Central memory CD4-positive, alpha-beta T cell (primary cell): ENCODE measurements at places on chromosomes 6 and 20.

- no peak for DNase-seq
These were observed 140.5 kb upstream of the OPRM1 start for GRCh38 chr6:153898360-153899059.

DNA sequence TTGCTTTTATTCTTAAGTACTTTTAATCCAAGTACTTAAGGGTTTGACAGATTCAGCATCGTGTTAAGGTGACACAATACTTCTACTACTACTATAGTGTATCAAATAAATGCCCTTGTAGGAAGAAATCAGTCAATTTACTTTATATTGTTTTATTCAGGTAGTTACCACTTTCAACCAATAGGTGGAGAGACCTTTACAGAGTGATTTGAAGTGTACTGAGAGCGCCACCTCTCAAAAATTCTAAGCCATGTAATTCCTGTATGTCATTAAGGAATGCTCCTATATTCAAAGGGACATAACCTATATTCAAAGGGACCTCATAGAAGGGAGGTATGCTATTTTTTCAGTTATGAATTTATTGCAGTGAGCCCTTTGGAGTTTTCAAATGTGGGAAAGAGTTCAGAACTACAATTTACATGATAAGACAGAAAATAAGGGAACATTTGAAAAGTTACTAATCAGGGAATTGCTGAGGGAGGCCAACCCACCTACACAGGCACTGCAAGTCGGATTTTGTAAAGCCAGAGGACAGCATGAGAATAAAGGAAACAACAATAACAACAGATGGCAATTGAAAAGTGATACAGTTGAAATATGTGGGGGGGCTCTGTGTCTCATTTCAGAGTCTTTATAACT is 955.6 kb downstream of the TBC1D32 start:
- no peak for DNase-seq

GRCh38 chr6:166565084-166565967 is 21.2 kb downstream of the RAMACL start:
- DNase-seq = no peak

- no peak for DNase-seq
These were observed 49.6 kb downstream of the SULF2 start for GRCh38 chr20:47735412-47736400.

- no peak for DNase-seq
These were observed 75.7 kb upstream of the UST start for GRCh38 chr6:148671085-148671484.

- DNase-seq = no peak
These were observed 262.4 kb upstream of the SUPT3H start for GRCh38 chr6:45640081-45640491.

- DNase-seq = no peak
These were observed 152.0 kb upstream of the SGK1 start for GRCh38 chr6:134469702-134470456.

- peak; percentile 32 for DNase-seq
These were observed 2.1 kb downstream of the UBE2J1 start for GRCh38 chr6:89350281-89350966.

DNA sequence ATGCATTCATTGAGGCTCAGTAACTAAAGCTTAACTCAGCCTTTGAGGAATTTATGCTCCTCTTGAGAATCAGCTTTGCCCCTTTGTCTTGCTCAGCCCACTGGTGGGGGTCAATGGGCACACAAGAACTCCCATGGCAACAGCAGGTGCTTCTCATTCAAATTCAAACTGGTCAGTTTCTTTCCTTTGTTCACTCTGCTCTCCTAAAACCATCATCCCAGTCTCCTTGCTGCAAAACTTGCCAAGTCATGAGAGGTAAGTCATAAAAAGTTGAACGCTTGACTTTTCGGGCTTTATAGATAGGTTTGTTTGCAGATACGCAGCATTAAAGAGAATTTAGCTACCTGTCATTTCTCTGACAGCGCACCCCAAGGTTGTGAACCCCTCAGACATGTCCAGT is 146.8 kb downstream of the TFAP2A start:
- DNase-seq = no peak

GRCh38 chr6:35596448-35597442 is 84.0 kb upstream of the TULP1 start:
- no peak for DNase-seq

DNA sequence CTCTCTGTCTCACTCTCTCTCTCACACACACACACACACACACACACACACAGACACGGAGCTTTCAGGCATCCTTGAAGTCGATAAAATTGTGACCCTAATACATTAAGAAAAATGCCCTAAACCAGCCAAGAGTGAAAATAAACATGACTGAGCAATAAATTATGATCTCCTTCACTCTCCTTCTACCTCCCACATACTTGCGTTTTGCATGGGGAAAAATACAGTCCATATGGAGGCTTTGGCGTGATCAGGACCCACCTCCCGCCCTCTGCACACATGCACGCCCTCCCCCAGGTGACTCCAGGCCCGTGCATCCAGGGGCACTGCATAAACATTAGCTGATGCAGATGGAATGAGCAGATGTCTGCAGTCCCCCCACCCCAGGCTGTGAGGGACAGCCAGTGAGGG is 114.2 kb upstream of the JARID2 start:
- no peak for DNase-seq

DNA sequence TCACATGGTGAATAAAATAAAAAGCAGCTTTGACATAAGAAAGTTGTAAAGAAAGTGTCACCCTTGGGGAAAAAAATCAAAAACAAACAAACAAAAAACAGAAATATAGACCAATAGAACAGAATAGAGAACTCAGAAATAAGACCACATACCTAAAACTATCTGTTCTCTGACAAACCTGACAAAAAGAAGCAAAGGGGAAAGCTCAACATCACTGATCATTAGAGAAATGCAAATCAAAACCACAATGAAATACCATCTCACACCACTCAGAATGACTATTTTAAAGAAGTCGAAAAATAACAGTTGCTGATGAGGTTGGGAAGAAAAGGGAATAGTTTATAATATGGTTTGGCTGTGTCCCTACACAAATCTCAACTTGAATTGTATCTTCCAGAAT is 159.1 kb downstream of the TINAG start:
- DNase-seq = no peak

DNA sequence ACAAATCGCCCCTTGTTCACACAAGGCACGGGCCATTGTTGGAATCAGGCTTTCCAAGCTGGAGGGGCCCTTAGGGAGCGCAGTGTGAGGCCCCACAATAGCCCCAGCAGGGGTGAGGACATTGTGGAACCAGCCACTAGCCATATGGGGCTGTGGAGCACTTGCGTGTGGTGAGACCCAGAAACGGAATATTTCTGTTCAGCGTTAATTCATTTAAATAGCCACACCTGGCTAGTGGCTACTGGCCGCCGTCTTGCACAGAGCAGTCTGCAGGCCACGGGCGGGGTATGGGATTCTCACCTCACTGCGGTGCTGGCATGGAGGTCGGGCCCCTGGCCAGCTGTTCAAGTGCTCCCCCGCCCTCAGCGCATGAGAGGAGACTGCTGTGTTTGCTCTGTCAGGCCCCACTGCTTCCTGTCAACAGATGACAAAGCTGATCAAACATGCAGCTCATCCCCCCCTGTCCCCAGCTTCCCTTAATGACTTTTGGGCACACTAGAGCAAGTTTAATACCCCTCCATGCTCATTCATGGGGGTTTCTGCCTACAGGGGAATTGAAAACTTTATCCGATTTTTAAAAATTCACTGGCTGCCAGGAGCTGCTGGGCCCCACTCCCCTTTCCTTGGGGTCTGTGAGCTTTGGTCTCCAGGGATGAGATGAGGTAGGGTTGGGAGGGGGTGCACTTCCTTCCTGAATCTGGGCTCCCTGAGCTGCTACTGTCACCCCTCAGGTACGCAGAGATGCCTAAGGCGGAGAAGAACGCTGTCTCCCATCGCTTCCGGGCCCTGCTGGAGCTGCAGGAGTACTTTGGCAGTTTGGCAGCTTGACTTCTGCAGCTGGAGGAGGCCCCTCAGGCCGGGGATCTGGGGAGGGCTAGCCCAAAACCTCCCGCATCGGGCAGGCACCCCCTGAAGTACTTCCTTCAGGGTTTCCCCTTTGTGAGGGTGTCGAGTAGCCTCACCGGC is 13.6 kb downstream of the ITPA start:
- DNase-seq = no peak

DNA sequence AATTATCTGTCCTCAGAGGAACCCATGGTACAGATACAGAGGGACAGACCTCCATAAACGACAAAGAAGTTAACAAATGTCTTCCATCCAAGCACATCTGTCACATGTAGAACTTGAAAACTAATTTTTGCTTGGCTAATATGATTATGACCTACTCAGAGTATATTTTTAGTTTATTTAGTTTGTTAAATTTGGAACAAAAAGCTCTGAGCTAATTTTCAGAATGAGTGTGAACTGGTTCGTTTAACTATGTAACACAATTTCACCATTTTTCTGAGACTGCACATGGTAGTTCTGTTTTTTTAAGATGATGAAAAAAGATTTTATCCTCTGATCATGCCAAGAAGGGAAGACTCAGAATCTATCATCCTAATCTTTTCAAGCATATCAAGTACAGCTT is 34.4 kb upstream of the PREP start:
- DNase-seq = no peak

- no peak for DNase-seq
These were observed 6.3 kb upstream of the HINT3 start for GRCh38 chr6:125950293-125950692.

GRCh38 chr20:58579069-58579818 is 64.0 kb upstream of the APCDD1L start:
- no peak for DNase-seq

GRCh38 chr20:24662322-24662721 is 192.9 kb downstream of the SYNDIG1 start:
- no peak for DNase-seq

DNA sequence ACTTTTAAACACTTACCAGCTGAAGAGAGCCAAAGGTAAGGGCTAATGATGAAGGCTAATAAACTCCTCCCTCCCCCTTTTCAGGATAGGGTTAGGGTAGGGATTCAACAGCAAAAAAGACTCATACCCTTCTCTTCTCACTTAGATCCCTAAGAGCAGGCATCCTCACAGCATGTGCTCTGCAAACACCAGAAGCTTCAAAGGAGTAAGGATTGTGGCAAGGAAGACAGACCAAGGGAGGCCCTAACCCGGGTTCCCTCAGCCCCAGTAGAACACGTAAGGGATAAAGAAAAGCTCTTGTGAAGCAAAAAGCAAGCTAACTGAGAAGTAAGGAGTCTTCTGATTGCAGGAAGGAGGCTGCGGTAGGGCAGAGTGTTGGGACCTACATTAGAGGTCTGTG is 11.6 kb downstream of the MAP3K7 start:
- DNase-seq = no peak

DNA sequence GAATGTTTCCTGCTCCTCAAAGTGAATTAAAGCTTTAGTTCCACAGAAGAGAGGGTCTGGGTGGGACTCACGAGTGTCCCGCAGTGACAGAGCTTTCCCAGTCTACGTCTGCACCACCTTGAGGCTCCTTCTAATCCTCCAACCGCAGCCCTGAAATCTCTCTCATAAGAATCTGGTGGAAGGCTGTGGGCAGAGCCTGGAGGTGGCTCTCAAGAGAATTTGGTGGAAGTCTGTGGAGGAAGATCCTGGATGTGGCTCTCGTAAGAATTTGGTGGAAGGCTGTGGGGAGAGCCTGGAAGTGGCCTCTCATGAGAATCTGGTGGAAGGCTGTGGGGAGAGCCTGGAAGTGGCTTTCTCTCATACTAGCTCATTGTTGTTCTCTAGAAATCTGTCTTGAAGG is 13.8 kb upstream of the DUSP22 start:
- DNase-seq = no peak

- no peak for DNase-seq
These were observed 133.7 kb downstream of the PTCHD4 start for GRCh38 chr6:47977314-47977713.

- no peak for DNase-seq
These were observed 18.2 kb downstream of the TMEM242 start for GRCh38 chr6:157304899-157305663.

GRCh38 chr6:161507375-161507774 is 233.5 kb upstream of the AGPAT4 start:
- no peak for DNase-seq

- DNase-seq = no peak
These were observed 791 bp downstream of the ADGRG6 start for GRCh38 chr6:142302421-142303175.

DNA sequence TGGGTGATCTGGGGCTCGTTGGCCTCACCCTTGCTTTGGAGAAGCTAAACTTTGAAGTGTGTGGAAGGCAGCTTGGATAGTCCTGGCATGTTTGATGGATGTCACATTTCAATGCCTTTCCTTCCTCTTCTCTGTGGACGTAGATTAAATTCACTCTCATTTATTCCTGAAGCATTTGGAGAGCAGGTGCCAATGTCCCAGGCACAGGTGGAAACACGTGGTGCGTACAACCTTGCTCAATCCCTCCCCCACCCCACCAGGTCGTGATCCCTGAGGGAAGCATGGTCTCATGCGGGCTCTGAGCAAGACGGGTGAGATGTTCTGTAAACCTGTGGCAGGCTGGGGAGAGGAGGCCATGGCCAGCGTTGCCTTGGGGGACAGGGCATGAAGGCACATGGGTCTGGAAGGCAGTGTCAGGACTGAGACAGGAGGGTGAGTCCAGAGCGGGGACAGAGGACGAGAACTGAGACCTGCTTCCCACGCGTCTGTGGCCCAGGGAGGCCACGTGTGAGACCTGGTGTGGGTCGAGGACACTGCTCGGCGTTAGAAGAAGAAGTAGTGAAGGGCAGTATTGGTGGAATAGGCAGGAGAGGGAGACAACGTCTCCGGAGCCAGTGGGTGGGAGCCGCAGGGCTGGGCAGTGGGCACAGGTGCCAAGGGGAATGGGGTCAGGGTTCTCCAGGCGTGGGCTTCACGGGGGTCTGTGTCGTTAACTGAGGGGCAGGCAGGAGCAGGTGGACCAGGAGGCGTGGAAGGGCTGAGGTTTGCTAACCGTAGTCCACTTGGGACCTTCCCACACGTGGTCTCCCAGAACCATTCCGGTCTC is 34.4 kb downstream of the SMOC2 start:
- no peak for DNase-seq

DNA sequence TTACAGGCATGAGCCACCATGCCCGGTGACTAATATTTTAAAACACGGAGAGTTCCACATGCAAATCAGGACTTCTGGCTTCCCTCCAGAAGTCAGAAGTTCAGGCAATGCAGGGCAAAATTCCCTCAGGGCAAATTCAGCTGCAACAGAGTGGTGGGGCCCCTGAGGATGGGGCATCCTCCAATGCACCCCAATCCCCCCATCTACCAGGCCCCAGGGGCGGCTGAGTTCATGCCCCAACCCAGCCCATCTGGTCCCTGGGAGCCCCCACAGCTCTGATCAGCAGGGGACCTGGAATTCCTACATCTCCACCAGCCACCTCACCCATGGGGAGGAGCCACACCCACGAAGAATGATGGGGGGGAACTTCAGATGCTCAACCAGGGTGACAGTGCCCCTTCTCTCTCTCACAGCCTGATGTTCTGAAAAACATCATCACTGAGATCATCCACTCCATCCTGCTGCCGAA is 22.6 kb downstream of the BPIFB1 start:
- DNase-seq = no peak

- DNase-seq = no peak
These were observed 220.6 kb downstream of the TPBG start for GRCh38 chr6:82584194-82584695.

GRCh38 chr6:42338744-42339222 is 112.9 kb downstream of the TRERF1 start:
- DNase-seq = no peak

GRCh38 chr6:142280265-142280664 is 21.5 kb upstream of the ADGRG6 start:
- DNase-seq = no peak

GRCh38 chr6:93163146-93163545 is 256.2 kb downstream of the EPHA7 start:
- DNase-seq = no peak
